Progenitor cell of endocrine pancreas (in vitro differentiated cells): ENCODE measurements at places on chromosomes 1 and 21. TPM values are rescaled to one million over a fixed set of nuclear protein-coding genes. Genes with fewer than 3 reads are reported as not detected.

DNA sequence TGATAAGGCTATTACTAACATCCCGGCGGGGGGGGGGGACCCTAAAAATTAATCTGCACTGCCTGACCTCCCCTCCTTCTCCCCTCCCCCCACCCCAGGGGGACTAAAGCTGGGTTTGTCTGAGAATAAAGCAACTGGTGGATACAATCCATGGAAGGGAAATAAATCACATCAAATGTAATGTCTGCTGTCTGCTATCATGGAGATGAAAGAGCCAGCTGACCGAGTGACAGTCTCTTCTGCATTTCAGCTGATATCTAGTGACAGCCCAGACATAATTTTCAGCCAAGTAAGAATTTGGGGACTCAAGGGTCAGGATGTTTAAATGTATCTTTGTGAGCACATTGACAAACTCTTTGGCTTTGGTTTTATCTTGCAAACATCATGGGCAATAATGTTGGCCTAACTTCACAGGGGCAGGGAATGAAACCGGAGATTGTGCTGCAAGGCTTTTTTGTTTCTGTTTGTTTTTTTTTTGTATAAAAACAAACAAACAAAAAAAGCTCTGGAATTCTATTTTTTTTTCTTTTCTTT lies 44.7 kb downstream of the HTR6 start:
- no peak for DNase-seq

GRCh38 chr1:29585201-29585600 lies 348.9 kb downstream of the PTPRU start:
- DNase-seq = no peak

FOXD3 gene
- total RNA-seq = not detected in 2 replicates

GRCh38 chr1:199716729-199717128 lies 310.8 kb upstream of the NR5A2 start:
- no peak for DNase-seq

GRCh38 chr21:16811011-16811410 lies 701.8 kb upstream of the CXADR start:
- no peak for DNase-seq

- no peak for DNase-seq
Observed at GRCh38 chr1:25183126-25183980, 48.9 kb downstream of the SYF2 start.

GRCh38 chr1:160755461-160755860 lies 16.4 kb downstream of the SLAMF7 start:
- no peak for DNase-seq

GRCh38 chr1:198361237-198361767 lies 179.2 kb downstream of the ATP6V1G3 start:
- DNase-seq = no peak

DNA sequence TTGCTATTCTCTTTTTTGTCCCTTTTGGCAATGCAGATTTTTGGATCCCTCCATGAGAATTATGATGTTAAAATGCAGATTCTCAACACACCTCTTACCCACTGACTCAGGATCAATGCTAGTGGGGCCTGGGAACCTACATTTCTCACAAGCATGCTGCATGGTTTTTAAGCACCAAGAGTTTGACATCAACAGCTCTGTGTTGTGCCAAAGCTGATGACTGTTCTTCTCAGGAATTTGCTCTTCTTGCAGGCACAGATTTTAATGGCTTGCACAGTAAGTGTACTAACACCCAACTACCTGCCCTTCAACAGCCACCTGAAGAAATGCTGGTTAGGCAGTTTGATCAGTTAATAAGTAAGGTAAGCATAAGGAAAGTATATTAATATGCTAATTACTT lies 468.7 kb downstream of the PTBP2 start:
- no peak for DNase-seq

FCGR3A gene
- not detected in 2 replicates for total RNA-seq

MXRA8 gene
- total RNA-seq = 24.3 and 25.0 TPM in 2 replicates

DNA sequence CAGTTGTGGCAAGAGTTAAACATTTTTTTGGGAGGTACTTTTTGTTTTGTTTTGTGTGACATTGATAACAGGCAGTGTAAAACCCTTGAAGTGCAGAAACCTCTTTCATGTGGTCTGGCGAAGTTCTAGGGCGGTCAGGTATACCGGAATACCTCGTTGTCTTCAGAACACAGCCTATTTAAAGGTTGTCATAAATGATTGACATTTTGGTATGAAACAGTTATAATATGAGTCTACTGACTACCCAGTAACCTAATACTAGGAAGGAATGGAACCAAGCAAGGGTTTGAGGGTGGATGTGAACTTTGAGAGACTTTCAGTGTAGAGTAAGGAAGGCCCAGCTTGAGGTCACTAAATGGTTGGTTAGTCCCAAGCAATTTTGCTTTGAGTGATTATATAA lies 40.5 kb downstream of the PATJ start:
- DNase-seq = no peak
